T-helper 2 cell treated with Interferon-gamma antibody and Interleukin-4, amounts not matched to agents 5 μg/mL and 100 μg/mL, for 36 hours (primary cell): ENCODE measurements at places on chromosomes 2 and 18.
A peak's percentile ranks its signal among the peaks of the same experiment; 100 is the strongest.

DNA sequence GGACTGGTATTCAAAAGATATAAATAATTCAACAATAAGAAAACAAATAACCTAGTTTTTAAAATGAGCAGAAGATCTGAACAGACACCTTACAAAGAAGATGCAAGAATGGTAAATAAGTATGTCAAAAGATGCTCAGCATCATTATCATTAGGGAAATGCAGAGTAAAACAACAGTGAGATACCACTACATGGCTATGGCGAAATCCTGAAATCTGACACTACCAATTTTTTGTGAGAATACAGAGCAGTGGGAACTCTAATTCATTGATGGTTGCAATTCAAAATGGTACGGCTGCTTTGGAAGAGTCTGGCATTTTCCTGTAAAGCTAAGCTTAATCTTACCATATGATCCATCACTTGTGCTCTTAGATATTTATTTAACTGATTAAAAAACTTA lies 151.8 kb downstream of the UBR3 start:
- DNase-seq, result no peak

DNA sequence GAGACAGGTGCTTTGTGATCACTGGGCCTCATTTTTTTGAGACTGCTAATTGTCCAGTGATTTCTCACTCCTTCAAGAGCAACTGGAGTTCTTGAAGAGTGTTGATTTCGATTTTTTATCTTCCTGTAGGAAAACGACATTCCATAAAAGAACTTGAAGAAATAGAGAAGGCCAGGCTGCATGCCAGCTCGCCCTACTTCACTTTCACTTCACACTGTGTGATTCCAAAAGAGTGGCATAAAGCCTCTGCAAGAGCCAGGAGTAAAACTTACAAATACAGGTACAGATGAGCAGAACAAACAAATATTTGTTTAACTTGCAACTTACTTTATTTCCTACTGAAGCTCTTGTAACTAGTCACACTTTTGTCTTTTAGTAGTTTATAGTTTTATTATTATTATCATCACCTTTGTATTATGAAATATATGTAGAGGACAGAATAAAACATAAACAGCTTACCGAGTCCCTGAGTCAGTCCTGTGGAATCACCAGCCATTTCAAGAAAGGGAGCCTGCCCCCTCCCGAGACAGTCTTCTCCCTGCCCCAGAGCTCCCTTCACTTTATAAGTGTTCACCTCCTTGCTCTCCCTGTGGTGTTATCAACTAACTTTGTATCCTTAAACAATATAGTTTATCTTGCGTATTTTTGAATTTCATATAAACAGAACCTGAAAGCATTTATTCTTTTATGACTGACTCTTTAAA lies 8.7 kb downstream of the FAM228A start:
- no peak for DNase-seq

DNA sequence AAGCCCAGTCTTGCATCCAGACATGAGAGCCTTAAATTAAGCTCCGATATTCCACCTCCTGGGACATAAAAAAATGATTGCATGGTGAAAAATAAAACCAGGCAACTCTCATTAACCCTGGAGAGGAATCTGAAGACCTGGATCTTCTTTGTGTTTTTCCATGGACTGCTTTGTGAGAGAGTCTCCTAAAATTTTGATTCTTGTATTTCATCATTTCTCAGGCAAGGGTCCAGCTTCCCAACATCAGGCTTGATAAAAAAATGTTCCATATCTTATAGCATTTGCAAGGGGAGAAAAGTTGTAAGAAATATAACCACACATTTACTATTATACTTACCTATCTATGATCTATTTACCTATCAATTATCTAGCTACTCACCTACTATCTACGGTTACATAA lies 327.5 kb upstream of the SPHKAP start:
- DNase-seq, result no peak

- no peak for DNase-seq
Observed at GRCh38 chr2:168340931-168341330, 93.5 kb upstream of the STK39 start.

DNA sequence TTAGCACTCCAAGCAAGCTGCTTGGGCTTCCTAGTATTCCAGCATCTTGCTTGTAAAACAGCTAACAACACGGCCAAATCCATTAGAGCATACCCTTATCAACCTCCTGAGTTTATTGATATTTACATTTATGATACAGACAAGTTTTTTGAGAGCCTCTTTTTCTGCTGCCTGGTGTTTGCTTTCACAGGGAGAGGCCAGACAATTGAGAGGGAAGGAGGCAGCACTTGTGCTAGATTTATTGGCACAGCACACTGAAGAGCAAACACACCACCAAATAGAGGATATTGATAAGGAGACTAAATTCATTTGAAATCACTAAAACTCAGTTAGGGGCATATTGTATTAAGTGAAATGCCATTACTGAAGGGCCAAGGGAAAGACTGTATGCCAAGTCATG lies 1142.3 kb upstream of the FANCL start:
- no peak for DNase-seq

DNA sequence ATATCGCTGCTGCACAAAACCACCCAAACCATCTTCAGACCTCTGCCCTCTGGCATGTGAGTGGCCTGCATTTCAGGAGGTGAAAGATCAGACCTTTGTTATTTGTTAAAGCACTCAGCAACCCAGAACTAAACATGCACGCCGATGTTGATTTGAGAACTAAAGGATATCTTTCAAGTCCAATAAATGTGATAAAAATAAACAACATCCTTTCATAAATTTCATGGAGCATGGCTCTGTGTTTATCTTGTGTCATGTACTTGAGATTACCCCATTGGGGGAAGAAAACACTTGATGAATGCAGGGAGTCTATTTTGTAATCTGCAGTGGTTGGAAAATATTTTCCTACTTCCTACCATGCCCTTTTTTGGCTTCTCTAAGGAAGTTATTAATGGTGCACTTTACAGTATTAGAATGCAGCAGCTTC lies 70.8 kb upstream of the GATA6 start:
- no peak for DNase-seq

DNA sequence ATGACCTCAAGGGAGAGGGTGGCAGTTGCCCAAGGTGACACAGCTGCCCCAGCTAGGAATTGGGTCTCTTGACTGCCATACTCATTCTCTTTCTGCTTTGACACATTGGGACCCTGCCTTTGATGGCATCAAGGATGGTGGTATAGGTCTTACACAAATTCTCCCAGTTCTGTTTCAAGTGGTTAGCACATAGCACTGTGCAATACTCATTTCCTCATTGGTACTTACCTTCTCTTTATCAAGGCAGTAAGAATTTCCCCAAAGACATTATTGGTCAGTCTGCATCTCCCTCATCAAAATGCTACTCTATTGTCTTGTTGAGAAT lies 35.9 kb upstream of the CCDC93 start:
- no peak for DNase-seq

GRCh38 chr2:123840016-123840415 lies 185.1 kb upstream of the CNTNAP5 start:
- no peak for DNase-seq

GRCh38 chr2:157036726-157037125 lies 220.8 kb upstream of the GALNT5 start:
- no peak for DNase-seq

DNA sequence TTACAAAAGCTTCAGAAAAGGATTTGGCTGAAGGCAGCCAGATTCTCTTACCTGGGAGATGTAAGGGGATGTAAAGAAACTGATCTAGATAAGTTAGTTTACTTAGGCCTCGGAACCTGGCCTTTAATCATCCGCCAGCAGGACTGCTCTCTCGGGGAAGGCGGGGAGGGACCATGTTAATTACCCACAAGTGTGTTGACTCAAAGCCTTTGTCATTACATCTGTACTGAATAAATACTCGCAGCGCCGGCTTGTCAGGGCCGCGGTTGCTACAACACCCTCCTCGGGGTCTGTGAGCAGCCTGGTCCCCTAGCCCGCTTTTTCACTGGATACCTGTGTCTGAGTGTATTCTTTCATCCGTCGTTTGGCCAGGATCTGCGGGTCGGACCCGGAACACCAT lies 6.7 kb downstream of the CHMP3 start:
- no peak for DNase-seq

GRCh38 chr2:71704688-71705087 lies 251.3 kb downstream of the DYSF start:
- no peak for DNase-seq

DNA sequence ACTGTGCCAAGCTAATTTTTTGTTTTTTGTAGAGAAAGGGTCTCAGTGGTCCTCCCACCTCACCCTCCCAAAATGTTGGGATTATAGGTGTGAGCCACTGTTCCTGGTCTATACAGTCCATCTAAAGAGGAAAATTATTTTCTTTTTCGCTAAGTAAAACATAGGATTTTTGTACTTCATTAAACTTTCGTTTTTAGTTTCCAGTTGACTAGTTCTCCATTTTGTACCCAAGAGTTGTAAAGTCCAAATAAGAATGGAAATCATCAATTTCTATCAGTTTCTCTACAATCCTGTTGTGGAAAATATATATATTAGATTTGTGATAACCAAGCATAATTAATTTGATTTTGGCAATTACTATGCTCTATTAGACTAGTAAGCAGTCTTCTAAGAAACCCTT lies 156.4 kb downstream of the BABAM2 start:
- no peak for DNase-seq

GRCh38 chr18:7817575-7818230 lies 250.6 kb downstream of the PTPRM start:
- no peak for DNase-seq

- peak; percentile 69 for DNase-seq
Observed at GRCh38 chr2:74548900-74549826, 4.6 kb downstream of the LOXL3 start.

GRCh38 chr18:78983512-78983911 lies 3.9 kb downstream of the SALL3 start:
- no peak for DNase-seq

DNA sequence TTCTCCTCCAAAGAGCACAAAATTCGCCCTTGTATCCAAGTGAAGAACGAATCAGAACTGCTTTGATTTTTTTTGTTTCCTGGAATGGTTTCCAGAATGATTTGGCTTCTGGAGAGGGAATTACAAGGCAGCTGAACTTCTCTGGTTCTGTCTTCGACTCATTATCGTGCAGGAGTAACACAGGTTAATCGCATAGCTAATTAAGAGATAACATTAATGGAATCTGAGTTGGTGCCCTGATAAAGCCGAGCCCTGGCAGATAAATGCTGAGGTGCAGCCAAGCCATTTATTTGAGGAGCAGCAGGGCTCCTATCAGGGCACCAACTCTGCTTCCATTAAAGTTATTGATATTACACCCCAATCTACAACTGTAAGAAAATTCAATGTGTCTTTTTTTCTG lies 433.7 kb downstream of the ZNF521 start:
- no peak for DNase-seq

DNA sequence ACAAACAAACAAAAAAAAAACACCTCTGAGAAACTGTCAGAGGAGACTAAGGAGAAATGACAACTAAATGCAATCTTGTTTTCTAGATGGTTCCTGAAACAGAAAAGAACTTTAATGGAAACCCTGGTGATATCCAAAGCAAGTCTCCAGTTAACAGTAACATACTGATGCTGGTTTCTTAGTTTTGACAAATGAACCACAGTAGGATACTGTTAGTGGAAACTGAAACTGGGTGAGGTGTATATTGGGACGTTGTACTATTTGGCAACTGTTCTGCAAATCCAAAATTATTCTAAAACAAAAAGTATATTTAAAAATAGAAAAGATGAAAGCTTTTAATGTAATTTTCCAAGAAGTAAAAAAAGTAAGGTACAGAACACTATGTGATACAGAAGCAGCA lies 11.4 kb downstream of the SESTD1 start:
- DNase-seq, result no peak

- no peak for DNase-seq
Observed at GRCh38 chr2:88832311-88832991, 141.0 kb downstream of the RPIA start.

- no peak for DNase-seq
Observed at GRCh38 chr2:231450548-231450989, 13.7 kb downstream of the NCL start.

GRCh38 chr2:71129114-71129901 lies 721 bp downstream of the MCEE start:
- no peak for DNase-seq

- DNase-seq, result no peak
Observed at GRCh38 chr18:37452015-37452414, 113.6 kb downstream of the CELF4 start.

DNA sequence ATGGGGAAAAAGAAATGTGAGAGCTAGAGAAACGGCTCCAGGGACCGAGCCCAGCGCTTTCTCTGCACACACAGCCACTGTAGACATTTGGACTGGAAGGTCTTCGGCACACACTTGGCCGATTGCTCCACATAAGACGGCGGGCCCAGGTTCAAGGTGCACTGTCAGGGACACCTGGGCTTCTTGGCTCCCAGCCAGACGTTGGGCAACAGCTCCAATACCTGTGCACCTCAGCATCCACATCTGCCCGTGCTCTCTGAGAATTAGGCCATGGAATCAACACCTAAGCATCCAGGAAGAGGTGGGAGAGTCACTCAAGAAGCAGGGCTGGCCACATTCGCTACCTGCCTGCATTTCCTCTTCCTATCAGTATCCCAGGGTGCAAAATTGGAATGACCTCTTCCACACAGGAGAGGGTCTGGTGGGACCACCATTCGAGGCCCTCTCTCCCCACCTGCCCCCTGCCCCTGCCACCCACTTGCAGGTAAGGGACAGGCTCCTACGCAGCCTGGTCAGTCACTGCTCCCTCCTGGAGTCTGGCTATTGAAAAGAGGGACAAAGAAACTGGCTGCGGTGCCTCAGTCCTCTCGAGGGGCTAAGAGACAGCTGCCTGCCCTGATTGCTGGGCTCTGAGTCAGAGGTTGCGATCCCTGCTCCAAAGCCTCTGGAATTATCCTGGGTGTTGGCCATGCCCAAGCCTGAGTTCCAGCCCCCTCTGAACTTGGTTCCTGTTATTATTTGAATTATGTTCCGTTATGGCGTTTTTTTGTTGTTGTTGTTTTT lies 40.1 kb upstream of the TAF1B start:
- no peak for DNase-seq

GRCh38 chr2:191165176-191165643 lies 14.4 kb upstream of the STAT4 start:
- no peak for DNase-seq

DNA sequence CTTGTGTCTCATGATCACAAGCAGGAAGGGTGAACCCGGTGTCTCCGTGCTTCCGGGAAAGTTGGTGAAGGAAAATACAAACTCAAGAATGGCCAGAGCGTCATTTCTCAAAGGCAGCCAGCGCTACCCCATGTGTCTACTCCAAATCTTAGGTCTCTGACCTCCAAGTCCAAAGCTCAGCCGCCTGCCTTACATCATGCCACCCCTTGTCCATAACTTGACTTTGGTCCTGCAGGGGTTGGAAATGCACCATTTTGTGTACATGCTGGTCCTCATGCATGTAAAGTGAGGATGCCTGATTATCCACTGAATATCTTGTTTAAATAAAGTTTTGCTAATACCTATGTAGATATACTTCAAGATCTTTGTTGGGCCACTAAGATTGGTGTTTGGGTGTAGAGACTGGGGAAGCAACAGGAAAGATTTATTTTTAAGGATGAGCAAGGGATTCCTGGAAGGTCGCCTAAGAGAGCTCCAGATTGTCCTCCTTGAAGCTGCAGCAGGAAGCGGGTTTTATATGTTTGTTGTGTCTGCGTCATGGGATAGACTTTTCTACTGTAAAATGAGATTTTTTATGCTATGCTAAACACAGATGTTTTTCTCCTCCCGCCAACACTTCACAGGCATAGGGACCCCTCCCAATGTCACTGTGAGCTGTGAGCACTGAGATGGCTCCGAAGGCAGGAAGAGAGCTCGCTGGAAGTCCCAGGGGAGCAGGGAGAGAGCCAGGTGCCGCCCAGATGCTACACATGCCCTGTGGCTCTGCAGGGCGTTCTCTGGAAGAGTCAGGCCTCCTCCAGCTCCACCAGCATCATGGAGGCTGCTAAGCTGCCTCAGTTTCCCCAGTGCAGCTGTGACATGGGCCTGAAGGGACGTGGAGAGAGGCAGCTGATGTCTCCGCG lies 176.2 kb upstream of the HDAC4 start:
- no peak for DNase-seq
